Stimulated activated memory B cell treated with anti-CD40 and anti-IgM and Interleukin-4, amounts not matched to agents 10 μg/mL and 1 μg/mL and 100 μg/mL, for 72 hours (primary cell): ENCODE measurements at places on chromosomes 2 and 18.
A peak's percentile ranks its signal among the peaks of the same experiment; 100 is the strongest.

- no peak for ATAC-seq
Observed at GRCh38 chr2:225196579-225196978, 154.3 kb upstream of the DOCK10 start.

- ATAC-seq = no peak
Observed at GRCh38 chr18:11046140-11046539, 103.2 kb downstream of the PIEZO2 start.

DNA sequence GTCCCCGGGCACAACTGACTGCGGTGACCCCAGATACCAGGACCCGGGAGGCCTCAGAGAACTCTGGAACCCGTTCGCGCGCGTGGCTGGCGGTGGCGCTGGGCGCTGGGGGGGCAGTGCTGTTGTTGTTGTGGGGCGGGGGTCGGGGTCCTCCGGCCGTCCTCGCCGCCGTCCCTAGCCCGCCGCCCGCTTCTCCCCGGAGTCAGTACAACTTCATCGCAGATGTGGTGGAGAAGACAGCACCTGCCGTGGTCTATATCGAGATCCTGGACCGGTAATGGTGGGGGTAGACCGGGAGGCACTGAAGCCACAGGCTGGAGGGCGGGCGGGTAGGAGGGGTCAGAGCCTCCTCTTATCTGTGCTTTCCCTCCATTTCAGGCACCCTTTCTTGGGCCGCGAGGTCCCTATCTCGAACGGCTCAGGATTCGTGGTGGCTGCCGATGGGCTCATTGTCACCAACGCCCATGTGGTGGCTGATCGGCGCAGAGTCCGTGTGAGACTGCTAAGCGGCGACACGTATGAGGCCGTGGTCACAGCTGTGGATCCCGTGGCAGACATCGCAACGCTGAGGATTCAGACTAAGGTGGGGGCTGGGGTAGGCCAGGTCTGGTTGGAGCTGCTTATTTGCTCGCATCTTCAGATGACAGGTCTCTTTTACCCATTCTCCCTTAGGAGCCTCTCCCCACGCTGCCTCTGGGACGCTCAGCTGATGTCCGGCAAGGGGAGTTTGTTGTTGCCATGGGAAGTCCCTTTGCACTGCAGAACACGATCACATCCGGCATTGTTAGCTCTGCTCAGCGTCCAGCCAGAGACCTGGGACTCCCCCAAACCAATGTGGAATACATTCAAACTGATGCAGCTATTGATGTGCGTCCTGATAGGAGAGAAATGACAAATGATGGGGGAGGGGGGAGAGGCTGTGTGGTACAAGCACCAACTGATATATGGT is 780 bp downstream of the HTRA2 start:
- peak; percentile 52 for ATAC-seq

DNA sequence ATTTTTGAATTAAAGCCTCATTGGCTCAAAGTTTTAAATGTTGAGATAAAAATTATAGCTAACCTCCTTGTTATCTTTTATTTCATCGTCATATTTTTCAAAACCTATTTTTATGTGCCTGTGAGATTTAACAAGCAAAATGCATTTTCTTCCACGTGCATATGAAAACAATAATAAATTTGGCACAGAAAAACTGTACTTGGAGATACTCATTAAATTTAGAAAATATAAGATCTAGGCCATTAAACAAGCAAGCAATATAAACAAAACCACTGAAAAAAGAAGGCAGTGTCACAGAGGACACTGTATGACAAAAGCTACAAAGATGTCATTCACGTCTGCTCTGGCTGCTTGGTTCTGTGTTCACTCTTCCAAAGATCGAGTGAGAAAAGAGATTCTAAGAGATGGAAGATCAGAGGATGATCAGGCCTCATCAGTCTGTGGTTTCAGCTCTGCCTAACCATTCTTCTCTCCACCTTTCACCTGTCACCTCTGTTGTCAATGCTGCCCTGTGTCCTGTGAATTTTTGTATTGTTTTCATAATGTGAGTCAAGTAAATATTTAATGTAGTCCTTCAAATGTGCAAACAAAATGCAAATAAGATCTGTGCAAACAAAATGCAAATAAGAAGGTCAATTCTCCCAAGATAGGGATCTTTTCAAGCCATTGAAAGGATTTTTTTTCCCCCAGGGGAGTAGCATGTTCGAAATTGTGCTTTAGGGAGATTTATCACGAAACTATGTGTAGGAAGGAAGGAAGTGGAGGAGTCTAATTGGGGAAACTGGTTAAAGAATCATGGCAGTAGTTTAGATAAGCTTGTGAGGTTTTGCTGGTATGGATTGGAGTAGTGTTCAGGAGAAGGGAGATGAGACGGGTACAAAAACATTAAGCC is 138.7 kb upstream of the RBMS1 start:
- no peak for ATAC-seq

GRCh38 chr2:121638333-121638732 is 10.9 kb downstream of the CLASP1 start:
- no peak for ATAC-seq

- no peak for ATAC-seq
Observed at GRCh38 chr18:34738175-34738894, 28.2 kb downstream of the DTNA start.

DNA sequence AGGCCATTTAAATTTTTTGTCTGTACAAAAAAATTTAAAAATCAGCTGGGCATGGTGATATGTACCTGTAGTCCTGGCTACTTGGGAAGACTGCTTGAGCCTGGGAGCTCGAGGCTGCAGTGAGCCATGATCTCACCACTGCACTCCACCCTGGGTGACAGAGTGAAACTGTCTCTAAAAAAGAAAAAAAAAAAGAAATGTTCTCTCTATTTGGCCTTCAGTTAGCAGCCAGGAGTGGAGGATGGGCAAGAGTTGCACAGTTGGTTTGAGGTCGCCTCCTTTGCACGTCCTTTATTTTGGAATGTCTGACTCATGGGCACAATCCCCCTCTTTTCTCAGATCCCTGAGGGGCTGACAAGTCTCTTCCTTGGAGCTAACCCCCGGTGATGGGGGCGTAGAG is 26.3 kb downstream of the ITM2C start:
- ATAC-seq = no peak

DNA sequence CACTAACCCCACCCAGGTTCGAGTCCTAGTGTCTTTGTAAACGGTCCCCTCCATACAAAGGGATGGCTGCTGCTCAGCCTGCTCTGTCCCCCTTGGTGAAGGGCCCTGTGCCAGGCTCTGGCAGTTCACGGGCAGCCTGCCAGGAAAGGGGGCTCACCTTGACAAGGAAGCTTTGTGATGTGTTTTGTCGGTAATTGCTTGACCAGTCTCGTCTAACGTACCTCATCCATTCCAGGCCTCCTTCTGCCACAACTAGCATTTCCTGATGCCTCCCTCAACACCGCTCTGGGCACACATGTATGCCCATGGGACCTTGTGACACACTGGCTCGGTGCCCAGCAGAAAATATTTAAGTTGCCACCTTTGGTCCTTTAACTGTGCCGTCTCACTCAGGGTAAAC is 171.9 kb downstream of the KLHL29 start:
- no peak for ATAC-seq

GRCh38 chr2:161136696-161137324 is 23.4 kb upstream of the TANK start:
- ATAC-seq = peak; percentile 97

GRCh38 chr18:39524370-39524769 is 1958.8 kb upstream of the CELF4 start:
- ATAC-seq = no peak

GRCh38 chr2:118657466-118657865 is 190.0 kb downstream of the EN1 start:
- ATAC-seq = no peak
